SJCRH30 (cell line): ENCODE measurements at places on chromosomes 2 and 18. TPM values are rescaled to one million over a fixed set of nuclear protein-coding genes. Genes with fewer than 3 reads are reported as not detected.
A peak's percentile ranks its signal among the peaks of the same experiment; 100 is the strongest.

- no peaks in the 10 kb centered on the region for H3K36me3 ChIP-seq
- peak; percentile 17 for DNase-seq
- H3K27me3 ChIP-seq: peaks cover 3% of the 10 kb centered on the region; the same call in 1 of the 2 replicates
- H3K4me1 ChIP-seq: no peaks in the 10 kb centered on the region
- no peak overlapping the region for H3K4me3 ChIP-seq
- no peak overlapping the region for H3K27ac ChIP-seq
Observed at GRCh38 chr2:137888845-137889244, 75.4 kb upstream of the HNMT start.

- H3K4me1 ChIP-seq: no peaks in the 10 kb centered on the region
- H3K4me3 ChIP-seq: no peak overlapping the region
- H3K27me3 ChIP-seq: no peaks in the 10 kb centered on the region
- DNase-seq: no peak
- H3K27ac ChIP-seq: no peak overlapping the region
Observed at GRCh38 chr18:37261246-37261840, 304.3 kb downstream of the CELF4 start.

DNA sequence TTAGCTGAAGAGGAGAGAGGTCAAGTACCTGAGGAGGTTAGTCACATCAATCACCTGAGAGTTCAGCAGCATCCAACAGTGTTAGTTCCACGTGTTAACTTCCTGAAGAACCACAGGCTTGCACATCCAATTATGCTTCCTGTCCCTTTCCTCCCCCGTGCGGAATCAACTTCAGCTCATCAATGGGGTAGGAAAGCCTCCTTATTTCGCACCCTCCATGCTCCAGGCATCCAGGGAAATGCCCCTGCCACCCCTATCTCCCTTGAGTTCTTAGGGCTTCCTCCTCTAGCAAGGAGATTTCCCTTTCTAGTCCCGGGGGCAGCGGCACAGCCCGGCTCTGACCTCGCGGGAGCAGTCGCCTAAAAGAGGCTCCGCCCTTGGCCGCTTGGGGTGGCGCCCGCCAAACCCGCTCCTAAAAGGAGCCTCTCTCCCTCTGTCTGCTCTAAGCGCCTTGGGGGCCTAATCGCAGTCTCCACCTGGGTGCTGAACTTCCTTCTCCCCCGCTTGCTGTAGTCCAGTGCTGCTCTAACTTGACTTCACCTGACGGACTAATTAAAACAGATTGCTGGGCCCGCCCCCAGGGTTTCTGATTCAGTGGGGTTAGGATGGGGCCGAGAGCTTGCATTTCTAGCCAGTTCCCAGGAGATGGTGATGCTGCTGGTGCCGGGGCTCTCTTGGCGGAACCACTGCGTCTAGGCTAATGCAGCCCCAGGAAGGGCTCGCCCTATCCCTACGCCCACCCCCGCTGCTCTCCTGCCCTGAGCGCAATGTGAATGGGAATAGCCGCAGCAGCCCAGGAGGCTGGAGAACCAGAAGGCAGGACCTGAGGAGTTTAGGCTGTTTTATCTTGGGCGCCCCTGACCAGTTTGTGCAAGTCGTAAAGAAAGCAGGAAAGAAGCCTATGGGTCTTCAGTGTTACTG lies 3.4 kb upstream of the TET3 start:
- no peak for DNase-seq
- H3K27me3 ChIP-seq: no peaks in the 10 kb centered on the region; the same call in 1 of the 2 replicates
- peaks cover 8% of the 10 kb centered on the region for H3K4me1 ChIP-seq

GRCh38 chr2:212318636-212319035 lies 220.0 kb downstream of the ERBB4 start:
- H3K4me1 ChIP-seq: no peaks in the 10 kb centered on the region
- no peak overlapping the region for H3K27ac ChIP-seq
- H3K4me3 ChIP-seq: no peak overlapping the region
- DNase-seq: no peak
- H3K27me3 ChIP-seq: no peaks in the 10 kb centered on the region

DNA sequence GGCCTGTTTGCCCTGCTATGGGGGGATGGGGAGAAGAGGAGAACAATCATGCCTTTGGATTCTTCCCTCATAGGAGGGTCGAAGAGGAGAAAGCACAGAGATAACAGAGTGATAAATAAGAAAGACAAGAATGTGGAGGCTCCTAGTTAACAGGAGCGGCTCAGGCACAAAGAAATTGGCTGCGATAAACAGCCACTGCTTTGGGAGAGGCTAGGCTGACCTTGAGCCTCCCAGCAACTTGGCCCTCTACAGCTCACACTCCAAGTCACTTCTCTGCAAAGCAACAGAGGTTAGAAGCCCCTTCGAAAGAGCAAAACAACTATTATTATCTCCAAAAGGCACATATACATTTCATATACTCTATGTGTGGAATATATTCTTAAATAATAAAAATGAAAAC lies 69.5 kb downstream of the ZBTB7C start:
- H3K36me3 ChIP-seq: no peaks in the 10 kb centered on the region
- H3K4me1 ChIP-seq: no peaks in the 10 kb centered on the region
- DNase-seq: no peak
- no peak overlapping the region for H3K27ac ChIP-seq

DNA sequence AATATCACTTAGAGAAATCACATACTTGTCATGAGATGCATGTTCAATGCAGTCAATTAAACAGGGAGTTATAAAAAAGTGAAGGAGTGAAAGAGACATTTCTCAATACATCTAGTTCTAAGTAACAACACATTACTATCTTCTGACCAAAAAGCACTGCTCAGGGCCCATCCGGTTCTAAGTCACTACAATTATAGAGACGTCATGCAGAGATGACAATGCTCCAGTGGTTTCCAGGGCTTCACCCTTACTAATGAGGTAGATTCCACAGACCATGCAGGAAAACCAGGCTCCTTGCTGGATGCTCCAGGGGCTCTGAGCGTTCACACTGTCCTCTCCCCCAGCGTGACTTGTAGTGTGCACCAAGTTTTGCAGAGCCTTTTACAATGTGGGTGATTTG lies 88.0 kb downstream of the FTCDNL1 start:
- no peak for DNase-seq
- no peaks in the 10 kb centered on the region for H3K36me3 ChIP-seq
- H3K4me1 ChIP-seq: 0 out of 2 replicates have a peak, but pooled peaks cover 2% of the 10 kb centered on the region
- H3K4me3 ChIP-seq: no peak overlapping the region

DNA sequence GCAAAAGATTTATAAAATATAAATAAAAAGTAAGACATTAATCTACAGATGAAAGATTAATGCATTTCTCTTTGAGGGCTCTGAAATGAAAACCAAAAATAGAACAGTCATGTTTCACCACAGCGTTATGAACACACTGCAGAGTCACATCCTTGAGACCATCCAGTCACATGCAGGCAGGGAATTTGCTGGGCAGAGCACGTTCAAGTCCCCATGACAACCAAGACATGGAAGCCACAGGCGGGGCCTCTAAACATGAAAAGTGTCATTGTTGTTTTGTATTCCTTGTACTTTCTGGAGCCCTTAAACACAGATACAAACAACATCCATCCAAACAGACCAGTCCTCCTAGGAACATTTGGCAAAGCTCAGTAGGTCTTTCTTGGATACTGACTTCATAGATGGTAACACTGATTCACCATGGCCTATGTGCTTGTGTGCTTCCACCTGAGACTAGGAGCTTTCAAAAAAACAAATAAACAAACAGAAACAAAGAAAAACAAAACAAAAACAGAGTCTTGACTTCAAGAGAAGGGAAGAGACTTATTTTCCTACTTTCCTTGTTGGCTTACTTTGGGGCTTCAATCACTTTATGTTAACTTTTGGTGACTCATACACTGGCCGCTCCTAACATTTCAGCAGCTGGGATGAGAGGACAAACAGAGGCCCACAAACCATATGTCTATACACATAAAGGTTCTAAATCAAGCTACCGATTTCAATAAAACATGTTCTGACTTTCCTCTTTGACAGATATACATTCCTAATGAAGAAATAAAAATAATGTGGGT lies 99.5 kb upstream of the CCDC85A start:
- H3K4me3 ChIP-seq: no peak overlapping the region
- no peak for DNase-seq
- no peaks in the 10 kb centered on the region for H3K36me3 ChIP-seq
- H3K4me1 ChIP-seq: no peaks in the 10 kb centered on the region
- no peak overlapping the region for H3K27ac ChIP-seq

DNA sequence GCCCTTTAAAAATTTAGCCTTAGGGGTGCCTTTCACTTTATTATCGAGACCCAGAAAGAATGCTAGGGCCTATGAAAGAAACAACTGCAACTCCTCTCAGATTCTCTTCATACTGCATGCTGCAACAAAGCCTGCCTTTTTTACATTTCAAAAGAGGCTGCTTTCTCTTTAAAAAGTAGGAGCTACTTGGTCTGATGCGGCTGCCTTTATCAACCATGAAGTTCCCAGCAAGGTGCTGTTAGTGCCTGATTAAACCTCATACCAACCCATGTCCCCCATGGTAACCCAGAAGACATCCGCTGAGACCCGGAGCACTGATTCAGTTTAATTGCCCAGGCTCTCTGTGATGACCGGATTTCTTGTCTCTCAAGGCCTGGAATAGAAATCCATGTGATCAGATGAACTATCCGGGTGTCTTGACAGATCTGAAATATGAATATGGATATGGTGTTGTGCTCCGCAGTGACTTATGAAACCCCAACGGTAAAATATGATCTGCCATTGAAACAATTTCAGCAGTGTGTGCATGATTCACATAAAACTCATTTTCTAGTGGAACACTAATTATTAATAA lies 368.3 kb downstream of the ZNF521 start:
- no peaks in the 10 kb centered on the region for H3K36me3 ChIP-seq
- H3K27ac ChIP-seq: no peak overlapping the region
- H3K4me3 ChIP-seq: no peak overlapping the region
- no peak for DNase-seq

- peaks cover 7% of the 10 kb centered on the region; the same call in 1 of the 2 replicates for H3K27me3 ChIP-seq
- H3K4me3 ChIP-seq: no peak overlapping the region
- H3K36me3 ChIP-seq: no peaks in the 10 kb centered on the region
- no peaks in the 10 kb centered on the region for H3K4me1 ChIP-seq
- DNase-seq: no peak
Observed at GRCh38 chr2:31238126-31238905, 4.4 kb downstream of the EHD3 start.

The PPIG gene
- total RNA-seq: 41.1 and 56.2 TPM in 2 replicates

GRCh38 chr2:174788291-174788929 lies 24.1 kb upstream of the CHRNA1 start:
- peaks cover 14% of the 10 kb centered on the region for H3K4me1 ChIP-seq
- H3K27me3 ChIP-seq: no peaks in the 10 kb centered on the region
- peak overlapping the region; percentile 53 for H3K27ac ChIP-seq
- H3K4me3 ChIP-seq: peak overlapping the region; percentile 42

DNA sequence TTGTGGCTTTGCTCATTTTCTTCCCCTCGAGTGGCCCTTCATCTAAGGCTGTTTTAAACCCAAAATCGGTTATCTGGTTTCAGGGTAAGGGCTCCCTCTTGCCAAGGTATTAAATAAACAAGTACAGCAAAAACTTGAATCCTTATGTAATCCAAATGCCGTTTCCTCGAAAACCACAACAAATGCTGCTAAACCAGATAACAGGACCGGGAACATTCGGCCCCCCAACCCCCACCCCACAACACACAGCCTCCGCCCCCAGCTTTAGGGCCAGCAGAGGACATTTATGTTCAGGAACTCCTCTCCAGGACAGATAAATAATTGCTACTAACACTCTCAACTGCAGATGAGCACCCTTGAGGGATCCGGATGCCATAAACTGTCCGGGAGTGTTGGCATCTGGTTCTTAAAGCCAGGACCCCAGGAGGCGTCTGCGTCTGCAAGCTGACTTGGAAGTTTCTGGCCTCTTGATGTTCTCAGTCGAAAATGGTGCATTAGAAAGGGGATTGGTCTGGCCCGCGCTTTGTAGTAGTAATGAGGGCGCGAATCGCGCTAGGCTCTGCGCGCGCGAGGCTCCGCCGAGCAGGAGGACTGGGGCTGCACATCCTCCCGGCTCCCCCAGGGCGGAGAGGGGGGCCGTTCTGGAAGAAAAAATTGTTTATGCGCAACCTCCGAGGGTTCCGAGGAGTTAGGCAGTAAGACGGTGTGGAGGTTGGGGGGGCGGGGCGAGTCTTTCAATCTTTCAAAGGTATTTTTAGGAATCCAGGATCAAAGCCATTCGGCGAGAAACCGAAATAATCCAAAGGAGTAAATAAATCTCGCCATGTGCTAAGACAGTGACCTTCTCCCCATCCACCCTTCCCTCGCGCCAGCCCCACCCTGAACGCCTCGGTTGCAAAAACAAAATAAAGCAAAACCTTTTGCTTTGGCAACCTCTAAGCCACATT lies 3.9 kb upstream of the ID2 start:
- H3K36me3 ChIP-seq: no peaks in the 10 kb centered on the region
- no peaks in the 10 kb centered on the region for H3K27me3 ChIP-seq
- H3K4me1 ChIP-seq: peaks cover 7% of the 10 kb centered on the region; the same call in 1 of the 2 replicates
- H3K4me3 ChIP-seq: peak overlapping the region; percentile 72
- H3K27ac ChIP-seq: peak overlapping the region; percentile 96

- 0 out of 2 replicates have a peak, but pooled peaks cover 9% of the 10 kb centered on the region for H3K36me3 ChIP-seq
- no peak overlapping the region for H3K4me3 ChIP-seq
- no peaks in the 10 kb centered on the region for H3K27me3 ChIP-seq
- no peak for DNase-seq
Observed at GRCh38 chr2:23449413-23449812, 64.4 kb downstream of the KLHL29 start.

DNA sequence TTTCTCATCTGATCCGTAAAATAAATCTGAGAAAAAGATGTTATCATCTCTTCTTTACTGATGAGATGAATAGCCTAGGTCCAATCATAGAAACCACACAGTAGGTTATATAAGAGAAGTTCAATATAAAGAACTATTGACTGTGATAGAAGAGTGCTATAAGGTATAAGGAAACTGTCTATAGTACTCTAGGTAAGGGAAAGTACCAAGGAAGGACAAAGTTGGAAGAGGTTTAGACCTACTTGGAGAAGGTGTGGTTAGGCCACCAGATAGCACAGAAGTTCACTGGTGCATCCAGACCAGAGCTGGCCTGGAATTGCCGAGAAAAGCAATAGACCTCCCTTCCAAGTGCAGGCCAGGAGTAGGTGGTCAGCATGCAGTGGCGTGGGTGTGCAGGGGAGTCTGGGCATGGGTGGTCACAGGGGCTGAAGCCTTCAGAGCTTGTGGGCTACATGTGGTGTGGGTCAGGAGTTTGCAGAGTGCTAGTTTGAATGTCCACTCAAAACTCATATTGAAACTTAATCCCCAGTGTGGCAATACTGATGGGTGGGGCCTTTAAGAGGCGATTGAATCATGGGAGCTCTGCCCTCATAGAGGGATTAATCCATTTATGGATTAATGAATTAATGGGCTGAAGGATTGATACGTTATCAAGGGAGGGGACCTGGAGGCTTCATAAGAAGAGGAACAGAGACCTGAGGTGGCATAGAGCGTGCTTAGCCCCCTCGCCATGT lies 86.3 kb downstream of the ALPK2 start:
- H3K36me3 ChIP-seq: no peaks in the 10 kb centered on the region
- no peaks in the 10 kb centered on the region for H3K27me3 ChIP-seq
- H3K4me1 ChIP-seq: peaks cover 3% of the 10 kb centered on the region
- no peak for DNase-seq
- H3K27ac ChIP-seq: peak overlapping the region; percentile 26
